CD4-positive, alpha-beta T cell treated with Interferon alpha-2 for 1 hour (primary cell): ENCODE measurements at places on chromosomes 3 and 15.

DNA sequence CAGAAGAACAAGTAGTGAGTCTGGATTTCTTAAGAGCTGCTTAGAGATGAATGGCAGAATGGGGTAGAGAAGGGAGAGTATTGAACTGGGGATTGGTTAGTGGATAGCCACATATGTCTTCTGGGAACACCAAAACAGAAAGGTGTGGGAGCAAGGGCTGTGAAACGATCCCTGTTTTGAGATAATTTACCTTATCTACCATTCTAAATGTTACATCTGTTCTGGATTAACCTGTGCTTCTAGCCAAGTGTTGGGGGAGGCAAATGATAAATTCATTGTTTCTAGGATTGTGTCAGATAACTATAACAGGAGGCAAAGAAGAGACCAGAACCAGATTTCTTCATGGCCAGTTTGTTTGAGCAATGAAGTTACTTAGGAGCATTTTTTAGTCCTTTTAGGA lies 8.4 kb downstream of the NR1D2 start:
- DNase-seq, result no peak

DNA sequence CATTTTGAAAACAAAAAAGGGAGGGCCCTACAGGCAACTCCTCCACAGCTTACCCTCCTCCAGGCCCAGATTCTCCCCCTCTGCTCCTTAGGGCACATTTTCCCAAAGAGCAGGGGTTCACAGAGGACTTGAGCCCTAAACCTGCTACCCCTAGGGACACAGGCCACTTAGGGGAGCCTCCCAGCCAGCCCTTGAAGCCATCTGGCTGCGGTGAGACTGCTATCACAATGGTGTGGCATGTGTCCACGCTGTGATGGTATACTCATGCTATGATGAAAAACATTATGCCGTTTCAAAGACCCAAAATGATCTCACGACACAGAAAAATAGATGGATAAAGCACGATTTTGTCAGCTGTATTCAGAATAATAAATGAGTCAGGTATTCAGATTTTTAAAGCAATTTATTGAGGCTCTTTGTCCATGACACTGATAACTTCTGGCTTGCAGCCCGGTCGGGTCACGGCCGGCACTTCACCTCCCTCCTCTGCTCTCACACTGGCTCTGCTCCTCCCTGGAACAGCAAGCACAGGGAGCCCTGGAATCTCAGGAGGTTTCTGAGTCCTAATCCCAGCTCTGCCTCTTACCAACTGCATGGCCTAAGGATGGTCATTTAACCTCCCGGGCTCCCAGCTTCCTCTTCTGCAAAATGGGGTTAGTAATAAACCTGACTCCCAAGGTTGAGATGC lies 115.3 kb downstream of the MEGF11 start:
- no peak for DNase-seq

GRCh38 chr3:24709956-24710355 lies 215.3 kb upstream of the THRB start:
- DNase-seq, result no peak

GRCh38 chr15:39282663-39283208 lies 298.1 kb upstream of the THBS1 start:
- DNase-seq, result no peak

GRCh38 chr15:29888646-29889045 lies 66.4 kb upstream of the TJP1 start:
- no peak for DNase-seq
